ENCODE measurements at places on chromosomes 3 and 15.

GRCh38 chr3:12796171-12797123, at the start of gene CAND2:
Gene CAND2 (plus strand): TSS chr3:12796680. CDS start chr3:12796721, 41 bp downstream.
- DNase-seq = no peak

DNA sequence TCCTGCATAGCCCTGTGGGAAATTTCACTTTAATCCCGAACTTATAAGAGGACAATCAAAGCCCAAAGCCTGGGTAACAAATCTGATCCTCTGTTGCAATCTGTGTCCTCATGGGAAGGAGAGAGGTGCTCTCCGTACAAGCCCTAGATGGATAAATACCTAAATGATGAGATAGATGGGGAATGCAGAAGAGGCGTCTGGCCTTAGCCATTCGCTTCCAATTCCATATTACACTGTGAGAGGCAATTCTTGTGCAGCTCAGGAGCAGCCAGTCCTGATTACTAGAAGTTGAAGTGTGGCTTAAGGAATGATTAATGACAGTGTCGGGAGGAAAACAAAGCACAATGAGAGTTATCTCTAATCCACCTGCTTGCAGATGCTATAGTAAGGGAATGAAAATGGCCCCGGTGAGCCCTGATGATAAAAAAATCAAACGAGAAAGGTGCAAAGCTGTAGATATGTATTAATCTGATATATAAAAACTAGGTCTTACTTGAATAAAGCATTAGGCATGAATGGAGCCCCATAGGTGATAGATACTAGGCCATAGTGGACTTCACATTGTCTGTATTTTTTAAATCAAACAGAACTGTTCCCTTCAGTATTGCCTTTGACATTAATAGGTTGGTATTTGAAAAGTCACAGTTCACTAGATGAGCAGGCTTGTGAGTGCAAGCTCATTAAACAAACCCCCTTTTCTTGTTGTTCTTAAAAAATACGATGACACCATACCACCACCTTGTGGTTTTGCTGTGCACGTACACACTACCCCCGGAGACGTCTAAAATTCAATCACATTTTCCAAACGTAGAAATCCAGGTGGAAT, 54.2 kb upstream of the TMCO5A start:
- no peak for DNase-seq

DNA sequence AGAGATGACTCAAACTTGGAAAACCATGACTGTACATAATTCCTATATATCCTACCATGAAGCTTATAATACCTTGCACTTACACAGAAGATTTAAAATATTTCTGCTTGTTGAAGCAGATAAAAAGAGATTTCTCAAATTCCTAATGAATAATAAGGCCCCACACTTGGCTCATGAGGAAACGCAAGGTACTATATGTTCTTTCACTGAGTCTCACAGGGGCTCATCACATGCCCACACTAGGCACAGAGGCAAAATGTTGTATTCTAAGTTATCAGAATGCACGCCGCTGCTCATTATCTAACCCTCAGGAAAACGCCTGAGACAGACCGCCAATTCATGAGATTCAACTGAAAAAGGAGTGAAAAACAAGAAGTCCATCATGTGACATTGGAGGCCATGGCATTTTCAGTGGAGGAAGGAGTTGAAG, 5.6 kb downstream of the MYO1E start:
- no peak for DNase-seq

DNA sequence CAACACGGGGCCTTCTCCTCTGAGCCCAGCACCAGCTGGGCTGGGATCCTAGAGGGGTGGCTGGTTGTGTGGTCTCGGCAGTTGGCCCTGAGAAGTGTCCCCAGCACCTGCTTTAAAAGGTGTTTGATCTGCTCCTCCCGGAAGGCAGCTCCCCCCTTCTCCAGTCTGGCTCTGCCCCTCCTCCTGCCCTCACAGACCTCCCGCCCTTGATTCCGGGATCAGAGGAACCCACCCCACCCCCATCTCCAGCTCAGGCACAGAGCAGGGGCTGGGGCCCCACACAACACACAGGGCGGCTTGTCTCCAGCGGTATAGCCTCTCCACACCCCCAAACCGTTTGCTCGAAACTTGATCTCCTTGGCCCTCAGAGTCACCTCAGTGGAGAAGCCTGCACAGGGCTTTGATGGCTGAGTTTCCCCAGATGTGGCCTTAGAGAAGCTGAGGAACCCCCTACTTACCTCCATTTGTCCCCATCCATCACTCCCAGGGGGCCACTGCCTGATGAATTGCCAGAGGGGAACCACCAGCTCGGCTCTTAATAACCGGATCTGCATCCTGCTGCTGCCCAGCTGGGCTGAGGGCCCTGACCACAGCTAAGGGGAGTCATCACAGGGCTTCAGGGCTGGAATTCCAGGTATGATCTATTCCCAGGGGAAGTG, 6.4 kb upstream of the STRA6 start:
- DNase-seq = no peak

GRCh38 chr3:66322436-66322835, 101.6 kb downstream of the SLC25A26 start:
- no peak for DNase-seq

GRCh38 chr3:143674100-143674968, 173.9 kb downstream of the SLC9A9 start:
- DNase-seq = no peak

- DNase-seq = no peak
Measured at GRCh38 chr15:66069751-66070150, 183.8 kb downstream of the MEGF11 start.

DNA sequence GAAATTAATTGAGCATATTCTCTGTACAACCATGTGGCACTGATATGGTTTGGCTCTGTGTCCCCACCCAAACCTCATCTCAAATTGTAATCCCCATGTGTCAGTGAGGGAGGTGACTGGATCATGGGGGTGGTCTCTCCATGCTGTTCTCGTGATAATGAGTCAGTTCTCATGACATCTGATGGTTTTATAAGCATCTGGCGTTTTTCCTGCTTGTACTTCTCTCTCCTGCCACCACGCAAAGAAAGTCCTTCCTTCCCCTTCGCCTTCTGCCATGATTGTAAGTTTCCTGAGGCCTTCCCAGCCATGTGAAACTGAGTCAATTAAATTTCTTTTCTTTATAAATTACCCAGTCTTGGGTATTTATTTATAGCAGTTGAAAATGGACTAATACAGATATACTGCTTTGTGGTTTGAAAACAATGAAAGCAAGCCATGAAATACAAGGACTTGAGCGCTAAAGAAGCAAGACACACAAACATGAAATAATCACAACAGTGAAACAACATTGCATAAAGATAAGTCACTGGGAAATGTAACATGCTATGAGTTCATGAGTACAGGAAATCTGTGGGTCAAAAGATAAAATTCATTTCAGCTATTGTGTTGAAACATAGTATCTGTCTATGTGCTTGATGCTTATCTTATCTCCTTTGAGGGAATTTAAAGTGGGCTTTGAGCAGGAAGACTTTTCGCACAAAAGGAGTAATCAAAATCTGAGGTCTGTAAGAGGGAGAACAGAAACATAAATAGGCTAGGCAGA, 288.7 kb downstream of the GBE1 start:
- no peak for DNase-seq

- no peak for DNase-seq
Measured at GRCh38 chr15:66720206-66721010, 18.4 kb downstream of the SMAD6 start.

DNA sequence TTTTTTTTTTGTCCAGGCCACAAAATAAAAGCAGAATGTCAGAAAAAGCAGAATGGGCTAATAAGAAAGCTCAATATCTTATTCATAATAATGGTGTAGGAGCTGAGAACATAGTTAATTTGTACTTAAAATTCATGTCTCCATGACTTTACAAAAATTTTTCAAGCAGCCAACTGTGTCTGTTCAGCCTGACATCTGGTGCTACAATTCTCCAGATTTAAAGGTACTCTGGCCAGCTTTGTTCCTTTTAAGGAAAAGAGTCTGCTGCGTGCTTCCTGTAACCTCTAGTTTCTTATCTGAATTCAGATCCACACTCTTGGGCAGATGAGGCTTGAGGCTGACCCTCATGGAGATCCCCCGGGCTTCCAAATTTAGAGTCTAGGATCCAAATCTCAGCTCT, 8.7 kb upstream of the RFX7 start:
- DNase-seq = no peak

DNA sequence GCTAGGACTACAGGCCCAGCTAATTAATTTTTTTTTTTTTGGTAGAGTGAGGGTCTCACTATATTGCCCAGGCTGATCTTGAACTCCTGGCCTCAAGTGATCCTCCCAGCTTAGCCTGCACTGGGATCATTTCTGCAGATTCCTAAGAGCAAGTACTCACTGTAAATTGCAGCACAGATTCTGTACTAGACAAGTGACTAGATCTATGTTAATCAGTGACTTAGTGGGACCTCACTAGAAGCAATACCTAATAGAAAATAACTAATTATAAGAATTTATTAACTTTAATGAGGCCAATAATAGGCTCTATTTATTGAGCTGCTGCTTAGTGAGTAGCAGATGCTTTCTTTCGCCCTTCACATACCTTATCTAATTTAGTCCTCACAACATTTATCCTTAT, 10.6 kb upstream of the UTS2B start:
- no peak for DNase-seq

DNA sequence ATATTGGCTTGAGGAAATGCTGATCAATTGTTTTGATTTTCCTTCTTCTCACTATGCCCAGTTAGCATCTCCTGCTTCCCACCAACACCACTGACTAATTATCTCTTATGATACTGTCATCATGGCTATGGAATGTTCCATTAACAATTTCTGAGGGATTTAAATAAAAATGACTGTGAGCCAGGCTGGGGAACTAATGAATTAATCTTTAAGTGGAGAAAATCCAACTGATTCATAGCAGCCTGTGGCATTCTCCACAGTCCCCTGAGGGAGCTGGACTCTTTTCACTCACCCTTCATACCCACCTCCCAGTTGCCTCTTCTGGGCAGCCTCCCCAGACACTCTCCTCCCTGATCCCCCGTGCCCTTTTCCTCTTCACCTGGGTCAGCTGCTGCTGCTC, 353.6 kb downstream of the CLSTN2 start:
- DNase-seq = no peak

DNA sequence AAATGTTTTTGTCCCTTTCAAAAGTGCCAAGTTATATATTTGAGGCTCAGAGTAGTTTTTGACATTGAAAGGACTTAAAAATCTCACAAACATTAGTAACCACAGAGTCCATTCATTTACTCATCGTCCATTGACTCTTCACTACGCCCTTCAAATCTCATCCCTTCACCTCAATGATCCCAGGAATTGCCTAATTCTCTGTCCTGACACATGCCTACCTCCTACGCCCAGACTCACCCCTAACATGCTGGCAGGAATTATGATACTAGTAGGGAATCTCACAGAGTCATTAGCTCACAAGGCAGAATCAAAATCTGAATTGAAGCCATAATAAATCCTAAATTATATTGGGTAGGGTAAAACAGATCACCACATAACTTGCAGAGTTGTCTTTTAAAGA, 410.1 kb downstream of the RAP2B start:
- DNase-seq = no peak
